ENCODE measurements at places on chromosomes 7 and 10.

DNA sequence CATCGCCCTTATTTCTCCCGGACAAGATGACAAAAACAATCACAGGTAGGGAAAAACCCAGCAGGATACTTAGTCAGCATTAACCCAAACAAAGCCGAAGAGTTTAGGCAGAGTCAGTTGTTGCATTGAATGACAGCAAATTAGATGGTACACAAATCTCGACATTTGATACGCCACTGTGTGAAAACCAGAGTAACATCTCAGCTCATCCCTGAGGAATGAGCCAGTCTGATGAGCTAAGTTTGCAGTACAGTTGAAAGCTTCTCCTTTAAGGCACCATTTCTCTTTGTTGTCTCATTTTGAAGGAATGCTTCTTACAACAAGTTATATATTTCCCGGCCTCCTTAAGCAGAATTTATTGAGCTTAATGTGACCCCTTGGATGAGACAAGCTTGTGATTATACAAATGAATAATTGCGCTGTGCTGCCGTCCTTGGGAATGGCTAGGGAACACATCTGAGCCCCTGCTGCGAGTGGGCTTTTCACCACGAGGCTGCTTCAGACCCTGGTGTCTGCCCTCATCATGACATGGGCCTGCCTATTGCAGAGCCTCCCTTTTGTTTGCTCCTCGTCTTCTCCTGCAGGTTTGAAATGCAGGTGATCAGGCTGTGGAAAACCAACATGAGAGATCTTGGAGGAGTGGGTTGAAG is 137.3 kb downstream of the CELF2 start:
- DNase-seq, result no peak

- DNase-seq, result no peak
Observed at GRCh38 chr10:86798025-86798424, 41.6 kb downstream of the BMPR1A start.

DNA sequence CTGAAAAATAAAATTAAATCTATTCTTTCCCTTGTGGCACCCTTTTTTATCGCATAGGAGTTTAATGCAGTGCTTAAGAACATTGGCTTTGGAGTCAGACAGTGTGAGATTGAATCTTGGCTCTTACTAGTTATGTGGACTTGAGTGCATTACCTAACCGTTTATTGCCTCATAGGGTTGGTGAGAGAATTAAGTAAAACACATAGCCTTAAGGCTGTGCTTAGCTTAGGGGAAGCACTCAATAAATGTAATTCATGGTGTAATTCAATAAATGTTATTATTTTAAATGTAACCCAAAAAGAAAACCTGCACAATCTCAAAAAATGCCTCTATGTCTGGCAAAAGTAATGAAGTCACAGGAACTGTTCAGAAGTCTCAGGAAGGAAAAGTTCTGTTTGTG is 2.7 kb downstream of the STK17A start:
- no peak for DNase-seq

DNA sequence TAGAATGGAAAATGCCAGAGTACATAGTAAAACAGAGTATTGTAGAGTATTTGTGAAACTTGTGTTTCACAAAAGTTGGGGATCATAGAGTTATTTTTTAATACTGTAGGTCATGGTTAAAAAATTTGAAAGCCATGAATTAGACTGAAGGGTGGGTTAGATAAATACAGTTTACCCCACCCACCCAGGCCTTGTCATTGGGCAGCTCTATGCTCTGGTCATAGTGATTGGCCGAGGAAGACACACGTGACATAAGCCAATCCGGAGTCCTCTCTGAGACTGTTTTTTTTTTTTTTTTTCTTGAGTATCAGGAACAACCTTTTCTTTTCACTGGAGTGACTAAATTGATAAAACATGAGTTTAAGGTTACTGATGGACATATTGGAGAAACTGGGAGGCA is 33.3 kb upstream of the ORC5 start:
- no peak for DNase-seq

DNA sequence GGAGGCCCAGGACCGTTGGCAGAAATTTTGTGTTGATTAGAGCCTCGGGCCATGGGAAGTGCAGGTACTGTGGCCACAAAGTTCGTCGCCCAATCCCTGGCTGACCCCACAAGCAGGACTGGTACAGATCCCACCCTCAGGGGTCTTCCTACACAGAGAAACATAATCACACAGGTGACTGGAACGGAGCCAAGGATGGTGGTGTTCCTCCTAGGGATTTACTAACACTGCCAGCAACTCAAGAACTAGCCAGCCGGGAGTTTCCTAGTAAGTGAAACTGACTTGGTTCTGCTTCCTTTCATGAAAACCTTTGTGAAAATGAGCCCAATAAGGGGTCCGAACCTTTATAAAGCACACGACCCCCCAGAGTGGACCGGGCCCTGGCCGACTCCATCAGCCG is 5.7 kb downstream of the CUX1 start:
- no peak for DNase-seq

DNA sequence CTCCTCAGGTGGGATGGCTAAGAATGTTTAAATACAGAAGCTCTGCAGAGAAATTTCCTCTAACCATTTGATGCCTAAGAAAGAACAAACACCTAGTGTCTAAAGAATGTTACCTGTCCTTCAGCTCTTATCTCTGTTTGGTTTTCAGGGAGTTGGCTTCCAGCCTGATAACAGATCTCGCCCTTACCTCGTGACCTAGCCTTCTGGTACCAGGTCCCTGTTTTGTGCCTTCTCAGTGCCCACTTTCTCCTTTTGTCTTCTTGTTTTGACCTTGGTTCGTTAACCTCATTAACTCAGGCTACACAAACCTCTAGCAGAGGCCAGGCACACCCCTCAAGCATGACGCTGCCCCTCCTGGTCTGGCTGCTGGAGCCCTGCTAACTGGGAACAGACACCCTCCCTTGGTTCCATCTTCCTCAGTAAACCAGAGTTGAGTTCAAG is 16.1 kb upstream of the RAB11FIP2 start:
- DNase-seq, result no peak

- no peak for DNase-seq
Observed at GRCh38 chr10:67327626-67328535, 368.1 kb downstream of the CTNNA3 start.

- DNase-seq, result no peak
Observed at GRCh38 chr10:79342811-79343561, 4.3 kb upstream of the PPIF start.

DNA sequence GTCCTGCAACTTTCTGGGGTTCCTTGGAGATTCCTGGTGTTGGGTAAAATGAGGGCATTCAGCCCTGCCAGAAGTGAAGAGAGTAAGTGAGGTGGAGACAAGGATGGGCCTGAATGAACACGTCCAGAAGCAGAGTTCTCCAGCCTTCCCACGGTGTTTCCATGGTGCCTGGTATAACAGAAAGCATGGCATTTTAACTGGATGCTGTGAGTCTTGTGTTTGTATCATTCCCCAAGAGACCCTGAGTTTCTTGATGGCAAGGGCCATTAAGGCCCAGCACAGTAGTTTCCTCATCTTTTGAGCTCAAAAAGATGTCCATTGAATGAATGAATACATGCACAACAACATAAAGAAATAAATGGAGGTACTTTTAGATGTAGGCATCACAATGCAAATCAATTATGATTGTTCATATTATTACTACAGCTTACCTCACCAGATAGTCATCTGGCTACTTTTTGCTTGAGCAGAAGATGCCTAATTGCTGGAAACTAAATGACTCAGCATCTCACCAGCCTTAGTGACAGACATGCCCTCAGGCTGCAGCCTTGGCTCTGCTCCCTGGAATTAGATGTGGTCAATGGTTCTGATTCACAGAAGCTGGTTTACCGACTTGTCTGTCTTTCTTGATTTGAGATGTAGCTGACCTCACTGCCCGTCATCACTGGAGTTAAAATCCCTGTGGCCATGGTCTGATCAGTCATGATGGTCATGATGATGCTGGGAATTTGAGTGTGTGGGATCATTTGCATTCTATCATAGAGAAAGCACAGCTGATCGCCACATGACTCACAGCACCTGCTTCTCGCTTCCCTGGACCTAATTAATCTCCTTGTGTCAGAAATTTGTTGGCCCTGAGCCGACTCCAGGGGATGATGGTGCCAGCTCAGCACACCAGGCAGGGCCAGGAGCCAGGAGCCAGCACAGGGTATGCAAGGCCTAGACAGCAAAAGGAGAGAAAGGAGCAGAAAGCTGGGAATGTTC is 83.9 kb downstream of the CXCL12 start:
- no peak for DNase-seq

GRCh38 chr10:18140149-18140956 is at the start of gene CACNB2:
Gene CACNB2, plus strand, starts transcription at chr10:18140424.
- DNase-seq, result no peak

DNA sequence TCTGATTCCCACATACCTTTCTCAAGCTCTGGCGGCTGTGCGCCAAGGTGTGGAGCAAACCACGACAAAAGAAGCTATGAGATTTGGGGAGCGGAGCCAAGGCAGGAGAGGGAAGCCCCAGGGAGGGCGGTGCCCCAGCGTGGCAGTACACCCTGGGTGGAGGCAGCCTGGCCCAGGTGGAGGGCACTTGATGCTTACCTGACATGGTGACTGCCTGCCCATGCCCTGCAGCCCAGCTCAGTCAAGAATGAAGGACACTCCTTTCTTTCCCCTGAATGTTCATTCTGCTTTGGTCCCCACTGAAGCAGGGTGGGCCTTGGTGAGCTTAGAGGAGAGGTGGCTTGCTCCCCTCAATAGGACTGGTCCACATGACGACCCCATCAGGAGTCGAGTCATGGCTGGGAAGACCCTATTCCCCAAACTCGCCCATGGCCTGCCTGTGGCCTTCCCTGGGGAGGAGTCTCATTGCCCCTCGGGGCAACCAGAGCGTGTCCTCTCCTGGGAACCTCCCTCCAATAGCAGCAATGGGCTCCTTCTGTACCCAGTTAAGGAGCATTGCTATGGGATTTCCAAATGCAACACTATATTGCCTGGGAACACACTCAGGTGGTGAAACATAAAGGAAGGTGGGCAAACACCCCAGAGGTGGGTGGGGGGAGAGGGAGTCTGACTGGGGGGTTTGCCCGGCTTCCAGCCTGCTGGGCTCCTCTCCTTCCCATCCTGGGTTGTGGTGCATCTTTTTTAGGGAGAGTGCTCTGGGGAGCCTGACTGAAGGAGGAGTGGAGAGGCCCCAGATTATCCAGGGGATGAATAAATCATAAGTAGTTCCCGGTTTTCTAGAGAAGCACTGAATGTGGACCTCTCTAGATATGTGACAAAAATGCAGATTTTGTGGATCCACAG is 22.7 kb downstream of the RAMP3 start:
- no peak for DNase-seq

DNA sequence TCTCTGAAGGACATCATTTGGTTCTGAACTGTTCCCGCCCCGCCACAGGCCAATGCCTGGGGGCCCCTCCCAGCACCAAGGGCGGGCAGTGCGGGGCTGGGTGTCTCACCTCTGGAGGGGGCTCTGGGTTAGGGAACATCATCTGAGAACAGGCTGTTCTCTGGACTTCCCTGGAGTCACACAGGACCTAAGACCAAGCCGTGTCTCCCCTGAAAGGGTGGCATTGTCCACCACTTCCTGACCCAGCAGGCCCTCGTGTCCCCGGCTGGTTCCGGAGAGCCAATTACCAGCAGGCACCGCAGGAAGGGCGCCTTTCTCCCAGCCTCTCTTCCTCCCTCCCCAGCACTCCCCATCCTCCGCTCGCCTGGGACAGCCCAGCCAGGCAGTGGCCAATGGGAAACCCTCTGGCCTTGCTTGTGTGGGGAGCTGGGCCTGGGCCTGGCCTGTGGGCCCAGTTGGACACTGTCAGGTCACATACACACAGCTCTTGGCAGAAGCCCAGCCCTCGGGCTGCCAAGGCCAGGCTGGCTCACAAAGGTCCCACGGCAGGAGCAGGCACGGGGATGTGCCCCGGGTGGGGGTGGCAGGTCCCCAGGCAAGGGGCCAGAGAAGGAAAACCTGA is 119.5 kb downstream of the SPDYE5 start:
- no peak for DNase-seq

- no peak for DNase-seq
Observed at GRCh38 chr7:1542841-1543747, 12.6 kb downstream of the MAFK start.

GRCh38 chr10:131490991-131491594 is 179.6 kb upstream of the TCERG1L start:
- DNase-seq, result no peak

GRCh38 chr10:114703377-114704107 is 45.5 kb upstream of the ABLIM1 start:
- no peak for DNase-seq

DNA sequence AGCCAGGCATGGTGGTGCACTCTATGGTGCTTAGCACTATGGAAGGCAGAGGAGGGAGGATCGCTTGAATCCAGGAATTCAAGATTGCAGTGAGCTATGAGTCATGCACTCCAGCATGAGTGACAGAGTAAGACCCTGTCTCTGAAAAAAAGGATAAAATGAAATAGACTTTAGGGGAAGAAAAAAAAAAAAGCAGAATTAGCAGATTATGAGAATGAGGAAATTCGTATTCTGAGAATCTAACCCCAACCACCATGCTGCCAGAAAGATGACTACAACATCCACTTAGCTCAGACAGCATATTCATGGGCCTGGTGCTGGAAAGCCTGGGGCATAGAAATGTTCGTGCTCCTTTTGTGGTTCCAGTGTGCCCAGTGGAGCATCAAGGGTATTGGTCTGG is 63.3 kb downstream of the TMEM26 start:
- no peak for DNase-seq

GRCh38 chr10:25651534-25651933 is 282.5 kb upstream of the MYO3A start:
- no peak for DNase-seq

DNA sequence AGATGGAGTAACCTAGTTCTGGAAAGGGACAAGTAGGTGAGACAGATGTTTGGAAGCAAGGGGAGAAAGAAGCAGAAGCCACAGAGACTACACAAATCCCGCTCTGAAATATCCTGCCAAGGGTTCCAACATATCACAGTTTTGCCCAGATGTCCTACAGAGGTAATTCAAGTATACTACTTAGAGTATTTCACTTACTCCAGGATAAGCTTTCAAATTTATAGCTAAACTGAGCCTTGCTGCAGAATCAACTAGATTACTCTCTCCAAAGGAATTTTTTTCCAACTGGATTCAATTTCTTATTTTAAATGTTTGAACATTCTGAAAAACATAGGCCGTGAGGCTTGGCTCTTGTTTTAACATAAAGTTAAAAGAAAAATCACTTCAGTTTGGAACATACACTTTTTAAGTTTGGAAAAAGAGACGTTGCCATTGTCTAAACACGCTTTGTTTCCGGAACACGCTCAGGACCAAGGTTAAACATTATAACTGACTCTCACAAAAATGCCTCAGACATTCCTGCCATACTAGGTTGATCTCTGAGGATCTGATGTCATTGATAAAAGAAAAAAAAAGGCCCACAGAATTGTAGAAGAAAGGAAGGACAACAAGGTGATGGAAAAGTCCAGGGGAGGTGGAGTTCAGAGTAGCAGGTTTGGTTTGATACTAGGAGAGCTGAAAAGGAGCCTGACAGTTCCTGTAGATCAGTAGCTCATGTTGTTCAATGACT is 74.8 kb downstream of the FAM185A start:
- DNase-seq, result no peak

GRCh38 chr10:63384001-63384400 is 81.8 kb downstream of the JMJD1C start:
- no peak for DNase-seq

GRCh38 chr7:124452186-124452585 is 313.4 kb downstream of the GPR37 start:
- DNase-seq, result no peak

Measured in T follicular helper cell (primary cell).